ENCODE measurements at places on chromosomes 12 and 14.

GRCh38 chr12:49974677-49975317 is 2.0 kb downstream of the AQP6 start:
- no peak for DNase-seq

DNA sequence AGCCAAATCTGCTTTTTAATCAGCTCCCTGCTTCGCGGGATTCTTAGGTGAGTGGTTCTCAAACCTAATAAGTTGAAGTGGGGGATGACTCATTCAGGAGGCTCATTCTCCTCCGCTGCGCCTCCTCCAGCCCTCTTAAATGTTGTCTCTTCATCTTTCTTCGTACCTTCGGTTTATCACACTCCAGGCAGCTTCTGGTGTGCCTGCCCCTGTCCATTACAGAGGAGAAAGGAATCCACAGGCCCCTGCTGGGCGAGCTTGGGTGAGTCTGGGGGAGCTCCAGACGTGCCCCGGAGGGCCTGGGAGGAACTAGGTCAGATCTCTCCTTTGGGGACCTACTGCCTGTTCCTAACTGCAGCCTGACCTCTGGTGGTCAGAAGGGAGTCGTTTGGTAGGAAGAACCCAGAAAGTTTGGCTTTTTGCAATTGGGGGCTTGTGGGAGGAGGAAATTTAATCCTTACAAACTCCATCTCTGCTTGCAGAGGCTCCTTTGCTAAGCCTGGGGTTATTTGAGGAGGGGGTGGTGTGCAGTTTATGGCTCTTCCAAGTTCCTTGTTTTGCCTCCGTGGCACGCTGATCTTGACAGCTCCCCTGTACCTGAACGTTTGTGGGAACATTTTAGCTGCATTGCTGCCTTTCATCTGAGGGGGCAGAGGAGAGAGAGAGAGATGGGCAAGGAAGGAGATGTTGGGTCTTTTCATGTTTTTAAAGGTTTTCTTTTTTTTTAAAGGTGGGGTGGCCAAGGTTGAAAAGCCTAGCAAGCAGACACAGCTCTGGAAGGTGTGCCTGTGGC is 84.1 kb upstream of the GNG2 start:
- DNase-seq = peak; percentile 67

DNA sequence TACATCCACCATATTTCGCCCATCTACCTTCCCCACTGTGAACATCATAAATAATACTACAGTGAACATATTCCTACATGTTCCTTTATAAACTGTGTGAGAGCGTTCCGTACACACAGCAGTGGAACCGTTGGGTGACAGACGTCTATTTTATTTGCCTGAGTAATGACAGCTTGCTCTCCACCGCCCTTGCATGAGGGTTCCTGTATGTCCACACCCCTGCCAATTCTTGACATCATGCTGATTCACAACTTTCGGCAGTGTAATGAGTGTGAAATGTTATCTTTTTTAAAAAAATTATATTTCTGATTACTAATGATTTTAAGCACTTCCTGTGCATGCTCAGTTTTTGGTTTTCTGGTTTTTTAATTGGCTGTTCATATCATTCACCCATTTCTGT is 4.3 kb upstream of the RAD52 start:
- no peak for DNase-seq

DNA sequence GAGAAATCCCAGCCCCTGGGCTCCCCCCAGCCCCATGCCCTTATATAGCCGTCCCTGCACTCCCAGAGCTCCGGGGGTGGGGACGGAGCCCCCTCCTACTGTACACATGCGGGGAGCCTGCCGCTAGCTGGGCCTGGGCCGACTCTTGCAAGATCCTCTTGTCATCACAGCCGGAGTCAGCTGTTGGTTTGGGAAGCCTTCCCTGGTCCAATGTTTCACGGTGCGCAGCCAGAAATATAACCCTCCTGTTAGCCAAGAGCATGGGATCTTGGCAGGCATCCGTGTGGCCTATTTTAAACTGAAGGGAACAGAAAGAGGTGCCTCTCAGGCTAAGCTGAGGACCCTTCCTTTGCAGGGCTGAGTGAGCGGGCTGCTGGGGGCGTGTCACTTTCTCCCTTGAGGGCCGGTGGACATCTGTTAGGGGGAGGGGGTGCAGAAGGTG is 175.3 kb downstream of the TSPAN9 start:
- no peak for DNase-seq

DNA sequence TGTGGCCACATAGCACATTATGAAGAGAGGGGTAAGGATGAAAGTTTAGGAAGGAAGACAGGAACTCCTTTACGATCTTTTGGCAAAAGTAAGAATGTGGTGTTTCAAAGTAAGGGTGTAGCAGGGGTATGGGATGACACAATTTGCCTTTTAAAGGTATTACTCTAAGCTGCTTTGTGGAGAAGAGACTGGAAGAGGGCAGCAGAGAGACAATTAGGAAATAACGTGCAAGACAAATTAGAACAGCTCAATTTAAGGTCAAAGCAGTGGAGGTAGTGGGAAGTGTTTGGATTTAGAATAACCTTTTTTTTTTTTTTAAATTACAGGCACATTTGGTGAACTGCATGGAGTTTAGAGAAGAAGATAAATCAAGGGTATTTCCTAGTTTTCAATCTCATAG is 342.6 kb downstream of the NOVA1 start:
- DNase-seq = peak; percentile 28

DNA sequence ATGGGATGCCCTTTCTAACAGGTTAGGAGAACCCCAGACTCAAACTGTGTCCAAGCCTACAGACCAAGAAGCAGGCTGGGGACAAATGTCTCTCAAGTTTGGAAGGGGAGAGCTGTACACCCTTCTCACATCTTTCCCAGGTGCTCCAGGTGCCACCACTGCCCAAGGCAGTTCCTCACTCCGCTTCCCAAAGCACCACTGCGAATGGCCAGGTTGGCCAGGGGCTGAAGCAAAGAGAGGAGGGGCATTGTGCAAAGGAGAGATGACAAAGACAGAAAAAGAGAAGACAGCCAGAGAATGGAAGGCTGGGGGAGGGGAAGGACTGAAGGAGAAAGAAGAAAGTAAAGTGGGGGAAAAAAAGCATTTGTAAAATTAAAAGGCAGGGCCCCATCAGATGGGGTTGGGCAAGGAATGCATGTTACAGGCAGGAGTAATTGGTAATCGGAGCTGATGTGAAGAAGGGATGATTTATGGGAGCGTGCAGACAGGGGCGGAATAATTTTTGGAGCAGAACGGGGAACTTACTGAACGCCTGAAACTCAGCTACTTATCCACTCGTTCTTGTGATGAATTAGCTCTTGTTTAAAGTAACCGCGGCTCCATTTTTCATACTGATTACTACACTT is 165.8 kb downstream of the ESRRB start:
- DNase-seq = no peak

GRCh38 chr12:95395696-95396095 is 78.3 kb upstream of the METAP2 start:
- no peak for DNase-seq

All from D341Med (cell line).